GM13976 (cell line): ENCODE measurements at places on chromosomes 3 and 15.

DNA sequence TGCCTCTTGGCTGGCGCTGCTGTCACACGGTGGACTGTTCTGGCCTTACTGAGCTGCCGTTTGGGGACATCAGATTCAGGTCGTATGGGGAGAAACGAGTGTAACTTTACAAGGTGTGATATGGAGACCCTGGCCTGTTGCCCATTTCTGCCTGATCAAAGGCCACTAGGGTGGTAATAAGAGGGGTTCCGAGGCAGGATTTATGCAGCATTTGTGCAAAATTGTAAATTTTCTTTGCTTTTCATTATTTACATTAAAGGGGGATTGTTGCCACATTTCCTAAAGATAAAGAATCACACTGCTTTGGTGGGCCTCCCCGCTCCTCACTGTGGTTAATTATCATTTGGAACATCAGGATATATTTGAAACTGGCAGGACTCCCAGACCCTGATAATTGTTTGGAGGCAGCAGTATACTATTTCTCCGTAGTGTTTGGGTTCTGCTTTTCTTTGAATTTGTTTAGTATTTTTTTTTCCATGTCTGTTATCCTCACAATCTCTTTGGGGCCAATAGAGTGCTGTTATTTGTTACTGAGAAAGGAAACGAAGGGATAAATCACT, 891 bp downstream of the NXPE3 start:
- DNase-seq: no peak

DNA sequence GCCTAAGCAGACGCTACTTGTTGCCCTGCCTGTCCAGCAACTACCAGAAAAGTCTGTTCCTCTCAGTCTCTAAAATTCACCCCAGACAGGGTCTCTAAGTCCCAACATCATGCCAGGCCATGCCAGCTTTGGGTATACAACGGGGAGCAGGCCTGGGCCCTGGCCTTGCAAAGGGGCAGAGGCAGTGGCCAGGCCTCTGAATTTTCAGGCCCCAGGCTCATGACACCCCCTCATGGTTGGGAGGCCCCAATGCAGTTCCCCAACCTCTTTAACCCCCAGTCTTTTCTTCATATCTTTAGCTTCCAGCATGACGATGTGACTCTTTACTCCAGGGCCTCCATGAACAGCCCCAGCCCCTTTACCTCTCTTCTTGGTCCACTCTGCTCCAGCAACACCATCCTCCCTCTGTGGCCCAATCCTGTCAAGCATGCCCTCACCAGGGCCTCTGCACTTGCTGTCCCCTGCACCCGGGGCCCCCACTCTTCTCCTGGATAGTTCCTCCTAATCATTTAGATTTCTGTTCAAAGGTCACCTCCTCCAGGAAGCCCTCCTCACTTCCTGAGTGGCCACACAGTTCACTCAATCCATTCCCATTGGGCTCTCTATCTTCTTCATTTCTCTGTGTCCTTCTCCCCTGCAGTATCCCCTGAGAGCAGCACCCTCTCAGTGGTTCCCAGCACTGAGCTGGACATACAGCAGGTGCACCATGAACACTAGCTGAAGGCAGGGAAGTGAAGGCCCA, 4.8 kb downstream of the IQSEC1 start:
- no peak for DNase-seq

DNA sequence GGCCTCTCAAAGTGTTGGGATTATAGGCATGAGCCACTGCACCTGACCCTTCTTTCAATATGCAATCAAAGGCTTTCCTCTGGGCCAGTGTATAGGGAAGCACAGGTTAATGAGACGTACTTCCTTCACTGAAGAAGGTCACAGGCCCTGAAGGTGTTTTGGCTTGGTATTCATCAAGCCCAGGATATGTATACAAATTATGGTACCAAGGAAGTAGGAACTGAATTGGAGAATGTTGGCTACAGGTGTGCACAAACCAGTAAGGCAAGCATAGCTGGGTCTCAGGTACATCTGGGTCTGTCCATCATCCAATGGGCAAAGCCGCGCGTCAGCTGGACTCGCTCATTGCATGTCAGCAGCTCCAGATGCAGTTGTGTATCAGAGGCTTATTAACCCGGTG, 237.9 kb downstream of the ADAMTS17 start:
- DNase-seq: no peak

- no peak for DNase-seq
These were observed 148.3 kb upstream of the LMCD1 start for GRCh38 chr3:8353364-8353763.

- DNase-seq: no peak
These were observed 60.5 kb downstream of the THBS1 start for GRCh38 chr15:39641191-39641889.

- DNase-seq: no peak
These were observed 20.0 kb downstream of the BOC start for GRCh38 chr3:113231391-113231790.

DNA sequence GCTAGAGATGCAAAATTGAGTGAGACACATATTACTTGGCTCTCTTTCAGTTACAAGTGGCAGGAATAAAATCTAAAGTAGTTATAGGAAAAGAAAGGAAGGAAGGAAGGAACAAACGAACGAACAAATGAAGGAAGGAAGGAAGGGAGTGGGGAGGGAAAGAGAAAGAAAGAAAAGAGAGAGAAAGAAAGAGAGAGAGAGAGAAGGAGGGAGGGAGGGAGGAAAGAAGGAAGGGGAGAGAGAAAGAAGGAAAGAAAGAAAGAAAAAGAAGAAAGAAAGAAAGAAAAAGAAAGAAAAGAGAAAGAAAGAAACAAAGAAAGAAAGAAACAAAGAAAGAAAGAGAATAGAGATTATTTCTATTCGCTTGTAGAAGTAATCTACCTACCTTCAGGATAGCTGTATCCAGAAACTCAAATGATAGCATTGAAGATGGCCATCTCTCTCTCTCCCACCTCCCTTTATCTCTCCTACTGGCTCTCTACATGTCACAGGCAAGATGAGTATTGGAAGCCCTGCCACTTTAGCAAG, 229.7 kb upstream of the TLE3 start:
- DNase-seq: no peak

DNA sequence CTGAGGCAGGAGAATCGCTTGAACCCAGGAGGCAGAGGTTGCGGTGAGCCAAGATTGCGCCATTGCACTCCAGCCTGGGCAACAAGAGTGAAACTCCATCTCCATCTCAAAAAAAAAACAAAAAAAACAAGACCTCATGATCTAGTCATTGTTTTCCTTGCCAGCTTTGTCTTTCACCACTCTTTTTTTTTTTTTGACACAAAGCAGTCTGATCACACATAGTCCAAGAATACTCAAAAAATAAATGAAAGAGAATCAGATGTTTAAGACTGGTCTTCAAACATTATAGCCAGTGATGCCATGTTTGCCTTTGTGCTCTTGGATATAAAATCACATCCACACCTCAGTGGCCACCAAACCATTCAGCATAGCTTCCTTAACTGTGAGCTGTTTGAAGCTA, 5.8 kb upstream of the ADAM10 start:
- no peak for DNase-seq

- DNase-seq: no peak
These were observed 97.1 kb downstream of the TMEM108 start for GRCh38 chr3:133135306-133135705.

- DNase-seq: no peak
These were observed 53.5 kb downstream of the ZPLD1 start for GRCh38 chr3:102488331-102488730.

DNA sequence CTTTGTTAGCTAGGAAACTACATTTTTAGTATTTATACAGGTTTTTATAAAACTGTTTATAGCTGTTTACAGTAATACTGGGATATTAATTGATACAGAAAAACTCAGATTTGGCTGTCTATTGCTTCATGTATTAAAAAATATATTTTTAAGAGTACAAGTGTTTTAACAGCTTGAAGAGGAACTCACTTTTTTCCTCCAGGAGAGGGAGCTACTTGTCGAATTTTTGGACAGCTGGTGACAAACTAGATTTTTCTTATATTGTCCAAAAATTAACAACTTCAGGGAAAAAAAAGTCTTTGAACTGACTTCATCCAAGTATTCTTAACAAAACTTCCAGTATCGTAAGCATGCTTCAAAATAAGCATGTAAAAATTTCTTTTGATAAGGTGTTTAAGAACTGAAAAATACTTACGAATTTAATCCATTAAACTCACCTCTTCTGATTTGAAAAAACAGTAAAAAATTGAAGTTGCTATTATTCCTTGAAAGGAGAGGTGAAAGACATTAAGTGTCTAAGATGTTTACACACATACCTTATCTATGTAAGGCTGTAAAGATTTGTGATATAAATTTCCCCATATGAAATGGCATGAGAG, 4.0 kb downstream of the DIPK2A start:
- no peak for DNase-seq

DNA sequence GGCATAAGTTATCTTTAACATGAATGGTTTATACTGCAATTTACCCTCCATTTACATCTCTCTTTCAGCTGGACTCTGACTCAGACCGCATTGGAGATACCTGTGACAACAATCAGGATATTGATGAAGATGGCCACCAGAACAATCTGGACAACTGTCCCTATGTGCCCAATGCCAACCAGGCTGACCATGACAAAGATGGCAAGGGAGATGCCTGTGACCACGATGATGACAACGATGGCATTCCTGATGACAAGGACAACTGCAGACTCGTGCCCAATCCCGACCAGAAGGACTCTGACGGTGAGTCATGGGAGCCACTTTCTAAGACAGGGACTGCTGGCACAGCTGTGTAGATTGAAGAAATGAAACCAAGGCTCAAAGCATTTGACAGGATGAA, 11.6 kb downstream of the THBS1 start:
- no peak for DNase-seq

GRCh38 chr15:57502116-57502515, 89.6 kb upstream of the MYZAP start:
- DNase-seq: no peak

GRCh38 chr3:45143673-45144671, 2.2 kb downstream of the CDCP1 start:
- DNase-seq: peak; percentile 40

DNA sequence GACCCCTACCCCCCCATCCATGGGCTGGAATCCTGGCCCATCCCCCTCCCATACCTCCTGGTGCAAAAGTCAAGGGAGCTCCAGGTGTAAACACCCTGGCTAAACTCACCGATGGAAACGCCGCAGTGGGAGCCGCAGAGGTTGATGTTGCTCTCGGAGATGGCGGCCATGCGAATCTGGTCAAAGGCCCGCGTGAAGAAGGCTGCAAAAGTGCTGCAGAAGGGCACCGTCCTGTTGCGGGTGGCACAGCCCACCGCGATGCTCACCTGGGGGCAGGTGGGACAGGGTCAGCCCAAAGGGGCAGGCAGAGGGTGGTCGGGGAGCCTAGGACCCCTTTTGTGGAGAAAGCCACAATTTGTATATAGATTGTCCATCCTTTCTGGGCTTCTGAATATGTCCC, 26.7 kb downstream of the TKT start:
- DNase-seq: no peak

GRCh38 chr15:29059871-29060640, 174.3 kb downstream of the APBA2 start:
- DNase-seq: no peak

GRCh38 chr15:61393949-61394348, 164.8 kb upstream of the RORA start:
- peak; percentile 16 for DNase-seq

GRCh38 chr15:67613708-67614107, 71.2 kb downstream of the MAP2K5 start:
- no peak for DNase-seq

DNA sequence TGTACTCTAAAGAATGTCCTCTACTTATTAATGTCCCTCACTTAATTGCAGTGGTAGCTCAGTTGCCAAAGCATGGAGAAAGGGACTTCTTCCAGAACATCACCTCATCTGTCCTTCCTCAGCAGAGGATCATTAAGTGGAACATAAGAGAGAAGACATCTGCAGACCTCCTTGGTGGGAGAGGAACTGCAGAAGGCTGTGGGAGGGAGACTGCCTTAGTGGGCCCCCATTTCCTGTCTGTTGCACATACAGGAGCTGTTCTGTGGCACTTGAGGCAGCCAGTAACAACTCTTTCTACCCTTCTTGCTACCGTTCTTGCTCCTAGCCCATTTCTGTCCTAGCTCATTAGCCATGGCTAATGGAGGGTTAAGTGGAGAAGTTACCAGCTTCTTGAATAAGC, 33.6 kb downstream of the HPS3 start:
- DNase-seq: no peak

- DNase-seq: no peak
These were observed 318.7 kb upstream of the LMCD1 start for GRCh38 chr3:8182904-8183303.

- DNase-seq: no peak
These were observed 55.8 kb upstream of the VILL start for GRCh38 chr3:37934631-37935289.

GRCh38 chr3:191170097-191170496, 28.9 kb upstream of the OSTN start:
- no peak for DNase-seq

GRCh38 chr3:126104742-126105605, 21.1 kb upstream of the SLC41A3 start:
- peak; percentile 28 for DNase-seq

DNA sequence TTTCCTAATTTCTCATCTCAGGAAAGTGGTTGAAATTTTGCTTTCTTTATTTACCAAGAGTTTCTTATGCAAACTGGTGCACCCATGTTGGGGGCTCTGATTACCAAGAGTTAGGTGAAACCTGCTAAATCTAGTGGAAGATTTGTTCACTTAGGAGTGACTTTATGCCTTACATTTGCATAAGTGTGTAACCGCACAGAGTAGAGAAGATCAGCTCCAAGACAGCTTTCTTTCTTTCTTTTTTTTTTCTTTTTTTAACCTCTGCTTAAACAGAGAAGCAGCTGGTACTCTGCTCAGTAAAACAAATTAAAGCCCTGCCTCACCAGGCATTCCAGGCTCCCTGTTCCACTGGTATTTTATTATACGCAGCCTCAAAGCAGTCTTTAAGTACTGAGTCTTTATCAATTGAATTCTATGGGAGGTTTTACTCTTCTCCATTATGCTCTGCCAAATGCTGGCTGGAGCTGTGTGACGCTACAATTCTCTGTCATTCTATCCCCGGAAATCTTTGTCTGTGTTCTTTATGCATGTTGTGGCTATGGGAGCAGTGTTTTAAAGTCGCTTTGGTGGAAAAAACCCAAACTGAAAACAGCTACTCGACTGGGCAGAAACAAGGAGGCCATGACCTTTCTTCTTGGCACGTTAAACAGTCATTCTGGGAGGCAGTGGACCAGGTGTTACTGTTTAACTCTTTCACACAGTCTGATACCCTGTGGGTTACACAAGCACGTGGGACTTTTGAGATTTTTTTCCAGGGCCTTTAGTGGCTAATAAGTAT, 55.2 kb upstream of the GBE1 start:
- peak; percentile 51 for DNase-seq

DNA sequence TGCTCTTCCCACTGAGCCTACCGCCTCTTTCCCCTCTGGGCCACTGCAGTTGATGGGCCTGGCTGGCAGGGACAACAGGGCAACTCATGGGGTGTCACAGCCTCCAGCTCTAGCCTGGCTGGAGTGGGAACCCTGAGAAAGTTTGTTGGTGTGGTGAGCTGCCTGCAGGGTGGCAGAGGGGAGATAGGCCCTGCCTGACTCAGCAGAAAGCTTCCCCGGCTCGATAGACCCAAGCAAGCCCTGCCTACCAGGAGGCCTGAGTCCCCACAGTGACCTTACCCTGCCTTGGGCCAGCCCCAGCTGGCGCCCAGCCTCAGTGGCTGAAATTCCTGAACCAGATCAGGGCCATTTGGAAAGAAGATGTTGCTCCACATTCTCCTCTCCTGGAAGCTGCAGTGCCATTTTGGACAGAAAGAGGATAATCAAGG, 29.4 kb downstream of the ABTB1 start:
- DNase-seq: no peak

- DNase-seq: no peak
These were observed 42.2 kb upstream of the PPARG start for GRCh38 chr3:12246497-12247163.
